ENCODE measurements at places on chromosomes 2 and 18. TPM values are rescaled to one million over a fixed set of nuclear protein-coding genes. Genes with fewer than 3 reads are reported as not detected.

CTLA4 gene
- total RNA-seq = not detected

CFAP65 gene
- not detected for total RNA-seq

HK2 gene
- 84.2 TPM for total RNA-seq

CFC1 gene
- total RNA-seq = not detected

SERPINB13 gene
- not detected for total RNA-seq

DNA sequence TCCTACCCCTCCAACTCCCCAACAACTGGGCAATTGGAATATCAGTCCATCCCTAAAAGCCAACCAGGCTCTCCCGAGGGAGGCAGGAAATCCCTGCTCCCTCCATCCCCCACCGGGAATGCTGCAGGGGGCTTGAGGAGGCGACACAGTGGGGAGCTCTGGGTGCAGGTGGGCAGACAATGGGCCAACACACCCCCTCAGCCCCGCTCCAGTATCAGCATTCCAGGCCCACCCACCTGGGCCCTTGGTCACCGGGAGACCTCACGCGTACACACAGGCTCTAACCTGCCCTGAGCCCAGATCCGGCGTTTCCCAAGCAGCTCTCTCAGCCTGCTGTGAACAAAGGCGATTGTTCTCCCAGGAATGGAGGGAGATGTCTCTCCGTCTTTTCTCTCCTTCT, 37.6 kb upstream of the FZD7 start:
- H3K4me1 ChIP-seq = no peaks in the 10 kb centered on the region
- no peak overlapping the region for H3K4me3 ChIP-seq
- H3K27me3 ChIP-seq = no peaks in the 10 kb centered on the region
- DNase-seq = no peak

DNA sequence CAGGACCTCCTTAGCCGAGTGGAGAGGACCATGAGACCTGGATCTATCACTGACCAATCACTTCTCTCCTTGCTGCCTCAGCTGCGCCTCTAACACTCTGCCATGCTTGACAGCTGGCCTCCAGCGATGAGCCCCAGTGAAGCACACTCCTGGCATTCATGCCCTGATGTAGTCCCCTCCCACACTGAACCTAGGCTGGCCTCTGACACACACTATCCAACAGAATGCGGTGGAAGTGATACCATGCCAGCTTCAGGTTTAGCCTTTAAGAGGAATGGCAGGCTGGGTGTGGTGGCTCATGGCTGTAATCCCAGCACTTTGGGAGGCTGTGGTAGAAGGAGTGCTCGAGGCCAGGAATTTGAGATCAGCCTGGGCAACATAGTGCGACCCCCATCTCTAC, 73.7 kb upstream of the LAPTM4A start:
- no peaks in the 10 kb centered on the region for H3K27me3 ChIP-seq
- DNase-seq = no peak
- no peak overlapping the region for H3K27ac ChIP-seq
- H3K4me1 ChIP-seq = no peaks in the 10 kb centered on the region

GRCh38 chr18:48462510-48462909, 53.3 kb upstream of the ZBTB7C start:
- no peak overlapping the region for H3K4me3 ChIP-seq
- H3K36me3 ChIP-seq = no peaks in the 10 kb centered on the region
- H3K4me1 ChIP-seq = no peaks in the 10 kb centered on the region
- H3K27ac ChIP-seq = no peak overlapping the region
- no peaks in the 10 kb centered on the region for H3K27me3 ChIP-seq
- no peak for DNase-seq

DNA sequence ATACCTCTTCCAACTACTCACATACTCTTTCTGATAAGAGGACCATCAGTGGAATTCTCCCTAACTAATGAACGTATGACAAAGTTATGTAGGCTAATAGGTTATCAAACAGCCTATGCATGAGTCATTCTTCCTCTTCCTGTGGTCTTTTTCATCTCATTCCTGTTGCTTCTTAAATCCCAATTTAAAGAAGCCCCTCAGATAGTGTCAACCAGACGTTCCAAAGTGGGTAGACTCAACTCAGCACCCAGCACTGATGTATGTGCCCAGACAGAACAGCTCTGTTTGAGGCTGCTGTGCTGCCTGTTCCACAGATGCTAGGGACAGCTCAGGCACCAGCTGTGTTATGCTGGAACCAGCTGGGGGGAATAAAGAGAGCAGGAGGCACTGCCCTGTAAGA, 52.6 kb downstream of the CXCR4 start:
- no peak for DNase-seq
- H3K36me3 ChIP-seq = no peaks in the 10 kb centered on the region
- H3K4me3 ChIP-seq = no peak overlapping the region
- no peaks in the 10 kb centered on the region for H3K27me3 ChIP-seq

GRCh38 chr2:68878753-68879152, 7.6 kb upstream of the BMP10 start:
- DNase-seq = no peak
- no peaks in the 10 kb centered on the region for H3K27me3 ChIP-seq
- no peaks in the 10 kb centered on the region for H3K36me3 ChIP-seq
- H3K4me3 ChIP-seq = no peak overlapping the region
- H3K27ac ChIP-seq = no peak overlapping the region

- H3K27me3 ChIP-seq = no peaks in the 10 kb centered on the region
- H3K4me3 ChIP-seq = peak within 1 kb of the TSS; percentile 67
- H3K36me3 ChIP-seq = no peaks in the 10 kb centered on the region
These were observed at the start of gene CGREF1 for GRCh38 chr2:27118525-27119329. Gene CGREF1 (minus strand): TSS chr2:27119128. CDS start chr2:27104366, 14,762 bp downstream.

- peaks cover 7% of the 10 kb centered on the region for H3K4me1 ChIP-seq
- H3K4me3 ChIP-seq = no peak overlapping the region
- no peak overlapping the region for H3K27ac ChIP-seq
- DNase-seq = no peak
- H3K27me3 ChIP-seq = no peaks in the 10 kb centered on the region
These were observed 54.6 kb downstream of the ZFP36L2 start for GRCh38 chr2:43171789-43172188.

- no peak overlapping the region for H3K4me3 ChIP-seq
- H3K36me3 ChIP-seq = no peaks in the 10 kb centered on the region
- no peaks in the 10 kb centered on the region for H3K27me3 ChIP-seq
- no peak overlapping the region for H3K27ac ChIP-seq
These were observed 670.4 kb downstream of the KCNJ3 start for GRCh38 chr2:155368934-155369333.

DNA sequence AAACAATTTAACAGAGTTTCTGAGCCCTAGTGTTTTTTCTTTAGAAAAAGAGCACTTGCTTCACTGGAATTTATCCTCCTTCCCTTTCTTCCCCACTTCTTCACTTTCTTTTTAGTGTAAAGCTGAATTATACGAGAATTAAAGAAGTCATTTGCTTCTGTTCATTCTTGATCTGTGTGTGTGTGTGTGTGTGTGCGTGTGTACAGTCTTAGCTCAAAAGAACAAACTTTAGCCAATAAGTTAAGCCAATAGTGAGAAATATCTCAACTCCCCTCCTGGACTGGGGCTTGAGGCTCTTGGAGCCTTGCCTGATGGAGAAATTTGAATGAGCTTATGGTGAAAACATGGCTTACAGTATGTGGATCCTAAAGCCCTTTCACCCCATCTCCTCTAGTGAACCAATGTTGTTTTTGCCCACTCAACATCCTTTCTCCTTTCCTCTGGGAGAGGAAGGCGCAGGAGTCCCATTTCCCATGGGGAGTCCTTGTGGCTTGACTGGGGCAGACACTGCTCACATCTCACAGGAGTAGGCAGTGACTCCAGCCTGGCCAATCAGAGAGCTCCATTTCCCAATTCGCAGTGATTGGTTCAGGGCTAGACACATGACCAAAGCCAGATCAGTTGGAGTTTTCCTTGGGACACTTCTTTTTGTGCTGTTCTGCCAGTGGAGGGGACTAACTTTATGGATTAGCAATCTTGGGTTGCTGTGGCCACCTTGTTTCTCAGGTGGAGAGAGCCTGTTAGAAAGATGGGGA, 16.3 kb upstream of the MYO3B start:
- H3K36me3 ChIP-seq = no peaks in the 10 kb centered on the region
- H3K27me3 ChIP-seq = no peaks in the 10 kb centered on the region
- H3K4me1 ChIP-seq = peaks cover 2% of the 10 kb centered on the region
- H3K27ac ChIP-seq = no peak overlapping the region
- DNase-seq = no peak

DNA sequence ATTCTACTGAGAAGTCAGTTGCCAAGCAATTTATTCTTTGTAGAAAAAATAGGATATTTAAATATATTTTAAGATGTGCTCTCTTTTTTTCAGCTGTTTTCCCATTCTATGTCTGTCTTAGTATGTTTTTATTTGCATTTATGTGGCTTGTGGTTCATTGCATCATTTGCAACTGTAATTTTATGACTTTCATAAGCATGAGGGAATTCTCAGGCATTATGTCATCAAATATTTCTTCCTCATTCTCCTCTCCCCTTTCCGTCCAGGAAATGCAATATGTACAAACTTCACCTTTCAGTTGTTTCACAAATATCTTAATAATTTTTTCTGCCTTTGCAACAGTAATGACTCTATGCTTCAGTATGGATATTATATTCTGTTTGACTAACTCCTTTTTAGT, 560.2 kb upstream of the LRATD1 start:
- H3K4me1 ChIP-seq = no peaks in the 10 kb centered on the region
- no peaks in the 10 kb centered on the region for H3K27me3 ChIP-seq
- H3K4me3 ChIP-seq = no peak overlapping the region
- no peaks in the 10 kb centered on the region for H3K36me3 ChIP-seq

GRCh38 chr2:186205254-186205911, 280.7 kb upstream of the ZC3H15 start:
- DNase-seq = no peak
- no peaks in the 10 kb centered on the region for H3K27me3 ChIP-seq
- H3K27ac ChIP-seq = no peak overlapping the region
- no peak overlapping the region for H3K4me3 ChIP-seq
- no peaks in the 10 kb centered on the region for H3K4me1 ChIP-seq

DNA sequence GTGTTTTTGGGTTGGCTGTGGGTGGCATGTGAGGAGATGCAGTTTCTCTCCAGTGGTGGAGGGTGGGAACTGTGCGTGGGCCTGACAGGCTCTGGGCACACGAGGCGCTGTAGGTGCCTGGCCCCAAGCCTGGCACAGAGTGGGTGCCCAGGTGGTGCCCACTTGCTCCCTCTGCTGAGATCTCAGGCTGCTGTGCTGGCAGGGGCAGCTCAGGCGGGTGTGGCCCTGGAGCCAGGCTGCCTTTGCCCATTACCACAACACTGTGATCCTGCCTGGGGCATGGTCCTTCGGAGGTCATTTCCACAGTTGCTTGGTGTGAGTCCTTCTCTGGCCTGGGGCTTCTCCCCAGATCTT, 20.4 kb downstream of the TSHZ1 start:
- no peaks in the 10 kb centered on the region for H3K27me3 ChIP-seq
- H3K36me3 ChIP-seq = no peaks in the 10 kb centered on the region
- no peak for DNase-seq
- H3K4me3 ChIP-seq = no peak overlapping the region

GRCh38 chr2:119748135-119748534, 11.6 kb upstream of the PTPN4 start:
- H3K4me3 ChIP-seq = no peak overlapping the region
- H3K36me3 ChIP-seq = no peaks in the 10 kb centered on the region
- H3K27me3 ChIP-seq = no peaks in the 10 kb centered on the region

DNA sequence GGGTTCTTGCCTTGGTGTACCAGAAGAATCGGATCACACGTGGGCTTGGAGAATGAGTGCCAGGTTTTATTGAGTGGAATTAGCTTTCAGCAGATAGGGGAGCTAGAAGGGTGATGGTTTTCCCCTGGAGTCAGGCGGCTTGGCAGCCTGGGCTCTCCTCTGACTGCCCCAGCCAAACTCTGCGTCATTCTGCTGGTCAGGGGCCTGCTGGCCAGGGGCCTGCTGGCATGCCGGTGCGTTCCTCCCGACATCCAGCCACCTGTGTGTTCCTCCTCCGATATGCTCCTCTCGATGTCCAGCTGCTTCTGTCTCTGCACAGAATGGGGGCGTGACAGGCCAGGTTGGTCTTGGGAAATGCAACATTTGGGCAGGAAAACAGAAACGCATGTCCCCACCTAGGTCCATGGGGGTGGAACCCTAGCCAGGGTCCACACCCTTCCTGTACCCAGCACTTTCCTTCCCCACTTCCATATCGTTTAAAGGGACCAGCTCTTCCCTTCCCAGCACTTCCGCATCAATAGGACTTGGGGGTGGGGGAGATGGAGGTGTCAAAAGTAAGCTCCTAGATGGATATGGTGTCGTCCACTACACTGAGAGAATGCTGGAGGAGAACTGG, 85.3 kb downstream of the VWA3B start:
- peak overlapping the region; percentile 68 for H3K27ac ChIP-seq
- H3K4me3 ChIP-seq = no peak overlapping the region
- no peaks in the 10 kb centered on the region for H3K27me3 ChIP-seq
- DNase-seq = peak; percentile 39
- H3K4me1 ChIP-seq = peaks cover 7% of the 10 kb centered on the region

DNA sequence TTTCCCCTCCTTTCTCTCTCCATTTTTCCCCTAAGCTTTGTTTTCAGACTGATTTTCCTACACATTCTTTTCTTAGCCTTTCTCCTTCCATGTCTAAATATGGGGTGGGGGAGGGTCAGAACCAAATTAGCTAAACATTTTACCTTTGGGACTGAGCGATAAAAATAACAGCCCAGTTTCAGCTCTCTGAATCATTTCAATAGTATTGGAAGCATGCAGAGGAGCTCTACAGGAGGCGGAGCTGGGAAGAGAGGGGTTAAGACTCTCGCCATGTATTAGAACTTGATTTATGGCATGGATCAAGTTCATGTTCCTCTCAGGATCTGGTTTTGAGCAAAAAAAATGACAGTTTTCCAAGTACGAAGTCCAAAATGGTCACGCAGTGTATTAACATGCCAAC, 109.1 kb downstream of the CPO start:
- no peak overlapping the region for H3K4me3 ChIP-seq
- H3K36me3 ChIP-seq = no peaks in the 10 kb centered on the region
- no peaks in the 10 kb centered on the region for H3K27me3 ChIP-seq
- H3K27ac ChIP-seq = no peak overlapping the region
- DNase-seq = no peak

DNA sequence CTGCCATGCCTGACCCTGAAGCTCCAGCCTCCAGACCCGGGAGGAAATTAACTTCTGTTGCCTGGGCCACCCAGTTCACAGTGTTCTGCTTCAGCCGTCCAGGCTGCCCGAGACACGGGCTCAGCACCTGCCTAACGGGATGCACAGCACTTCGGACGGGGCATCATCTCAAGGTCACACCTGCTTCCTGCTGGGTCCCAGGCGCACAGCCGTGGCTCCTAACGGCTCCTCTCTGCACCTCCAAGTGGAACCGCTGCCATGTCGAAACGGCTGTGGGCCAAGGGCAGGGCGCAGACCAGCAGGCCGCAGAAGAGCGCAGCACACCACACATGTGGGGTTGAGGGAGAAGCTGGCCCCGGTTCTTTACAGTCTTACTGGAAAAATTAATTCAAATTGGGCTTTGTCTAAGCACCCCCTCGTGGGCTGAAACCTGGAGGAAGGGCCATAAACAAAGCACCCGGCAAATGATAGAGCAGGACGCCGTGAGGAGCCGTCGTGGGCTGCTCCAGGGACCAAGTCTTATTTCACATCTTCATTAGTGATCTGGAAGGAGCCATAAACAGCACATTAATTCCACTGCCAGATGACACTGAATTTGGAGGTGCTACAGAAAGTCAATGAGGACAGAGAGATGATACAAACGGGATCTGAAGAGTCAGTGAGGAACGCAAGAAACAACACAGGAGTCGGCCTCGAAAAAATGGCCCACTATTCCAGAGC, 59.6 kb downstream of the EIPR1 start:
- DNase-seq = no peak
- no peaks in the 10 kb centered on the region for H3K4me1 ChIP-seq
- no peaks in the 10 kb centered on the region for H3K36me3 ChIP-seq
- H3K4me3 ChIP-seq = no peak overlapping the region
- H3K27me3 ChIP-seq = no peaks in the 10 kb centered on the region

All from psoas muscle (tissue), 8 donors.